Right lung (tissue), 10 donors: ENCODE measurements at places on chromosomes 16 and 17. TPM values are rescaled to one million over a fixed set of nuclear protein-coding genes. Genes with fewer than 3 reads are reported as not detected.

TM4SF5 gene
- not detected for polyA plus RNA-seq

EPN3 gene
- 3.2 TPM for polyA plus RNA-seq

NMRAL1 gene
- 42.7 TPM for polyA plus RNA-seq

DNAAF8 gene
- 3.9 TPM for polyA plus RNA-seq

SLC6A2 gene
- not detected for polyA plus RNA-seq

CDH16 gene
- 37.7 TPM for polyA plus RNA-seq

PLA2G10 gene
- polyA plus RNA-seq: 0.31 TPM

ZNF750 gene
- polyA plus RNA-seq: 0.53 TPM

SDR42E1 gene
- polyA plus RNA-seq: 8.7 TPM

CD300A gene
- 2.1 TPM for polyA plus RNA-seq

MAPT gene
- polyA plus RNA-seq: 7.1 TPM

SPATA22 gene
- polyA plus RNA-seq: 0.43 TPM

KLHL10 gene
- polyA plus RNA-seq: not detected
